ENCODE measurements at places on chromosomes 1 and 21.

- peak; percentile 53 for DNase-seq
Measured at GRCh38 chr1:61287014-61287413, 204.7 kb downstream of the NFIA start.

GRCh38 chr1:78420181-78420580 is 70.6 kb upstream of the PTGFR start:
- DNase-seq, result peak; percentile 41

DNA sequence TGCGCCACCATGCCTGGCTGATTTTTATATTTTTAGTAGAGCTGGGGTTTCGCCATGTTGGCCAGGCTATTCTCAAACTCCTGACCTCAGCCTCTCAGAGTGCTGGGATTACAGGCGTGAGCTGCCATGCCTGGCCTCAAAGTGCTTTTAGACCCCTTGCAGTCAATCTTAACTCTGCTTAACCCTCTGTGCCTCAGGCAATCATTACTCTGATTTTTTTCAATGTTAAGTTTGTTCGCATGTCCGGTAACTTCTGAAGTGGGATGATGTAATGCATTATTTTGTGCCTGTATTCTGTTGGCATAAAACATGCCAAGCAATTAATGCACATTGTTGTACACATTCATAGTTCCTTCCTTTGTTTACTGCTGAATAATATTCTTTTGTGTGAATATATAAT is 18.6 kb downstream of the SMG7 start:
- DNase-seq, result no peak

- no peak for DNase-seq
Measured at GRCh38 chr21:45588871-45589491, 46.7 kb upstream of the SLC19A1 start.

DNA sequence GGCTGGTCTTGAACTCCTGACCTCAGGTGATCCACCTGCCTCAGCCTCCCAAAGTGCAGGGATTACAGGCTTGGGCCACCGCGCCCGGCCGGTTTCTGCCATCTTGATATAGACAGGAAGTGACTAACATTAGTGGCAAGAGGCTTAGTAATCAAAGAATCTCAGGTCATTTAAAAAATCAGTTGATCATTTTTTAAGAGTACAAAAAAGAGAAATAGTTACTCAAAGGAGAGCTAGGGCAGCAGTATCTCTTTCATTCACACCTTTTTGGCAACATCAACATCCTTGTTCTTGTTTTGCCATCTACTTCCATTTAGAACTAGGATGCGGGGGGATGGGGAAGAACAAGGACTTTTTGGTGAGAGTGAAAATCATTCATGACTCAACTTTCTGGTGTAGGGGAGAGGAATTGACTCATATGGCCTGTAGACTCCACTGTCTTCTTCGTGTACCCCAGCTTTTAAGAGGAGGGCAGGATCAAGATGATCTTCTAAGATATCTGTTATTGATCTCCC is 8.8 kb downstream of the FCRLB start:
- peak; percentile 60 for DNase-seq

DNA sequence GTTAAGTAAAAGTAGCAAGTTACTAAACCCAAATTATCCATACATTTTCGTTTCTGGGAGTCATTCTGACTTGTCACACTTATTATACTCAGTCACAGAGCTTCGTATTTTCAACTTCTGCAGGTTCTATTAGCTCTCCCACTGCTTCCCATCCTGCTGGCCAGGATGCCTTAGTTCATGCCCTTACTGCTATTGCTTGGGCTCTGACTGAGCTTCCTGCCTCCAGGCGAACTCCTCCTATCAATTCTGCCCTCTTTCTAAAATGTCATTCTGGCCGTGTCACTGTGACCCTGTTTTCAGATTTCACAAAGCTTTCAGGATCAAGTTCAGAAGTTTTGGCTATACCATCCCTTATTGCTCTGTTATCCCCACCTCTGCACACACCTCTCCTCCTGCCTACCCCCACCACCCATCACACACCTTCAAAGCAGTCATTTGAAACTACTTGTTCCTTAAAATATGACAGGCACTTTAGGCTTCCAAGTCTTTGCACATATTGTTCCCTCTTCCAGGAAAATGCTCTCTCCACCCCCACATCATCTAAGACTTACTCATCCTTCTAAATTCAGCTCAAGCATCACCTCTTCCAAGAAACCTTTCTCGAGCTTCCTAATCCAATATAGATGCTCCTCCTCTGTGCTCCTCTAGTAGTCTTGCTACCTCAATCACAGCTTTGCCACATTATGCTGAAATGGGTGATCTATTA is 278.0 kb downstream of the BRINP2 start:
- peak; percentile 2 for DNase-seq

GRCh38 chr1:177048314-177049069 is 116.0 kb downstream of the ASTN1 start:
- DNase-seq, result no peak

GRCh38 chr1:58017641-58018040 is 528.9 kb downstream of the OMA1 start:
- no peak for DNase-seq

- no peak for DNase-seq
Measured at GRCh38 chr1:7528386-7529198, 242.5 kb upstream of the VAMP3 start.

DNA sequence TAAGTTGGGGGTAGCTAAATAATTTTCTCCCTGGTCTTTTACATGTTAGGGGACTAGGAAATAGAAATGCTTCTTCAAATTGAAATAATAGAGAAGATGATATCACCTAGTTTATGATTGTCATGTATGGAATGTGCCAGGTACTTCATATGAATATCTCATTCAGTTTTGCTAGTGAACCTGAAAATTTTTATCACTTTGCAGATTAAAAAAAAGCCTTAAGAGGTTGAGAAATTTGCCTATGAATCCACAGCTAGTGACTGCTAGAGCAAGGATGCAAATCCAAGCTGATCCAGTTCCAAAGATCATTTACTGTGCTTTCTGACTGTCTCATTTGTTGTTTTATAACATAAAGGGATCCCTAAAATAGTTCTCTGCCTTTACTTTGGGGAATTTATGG is 24.7 kb downstream of the RNF2 start:
- no peak for DNase-seq

GRCh38 chr1:108327534-108328466 is 83.9 kb upstream of the NBPF4 start:
- DNase-seq, result no peak

GRCh38 chr1:27522432-27523336 is 32.7 kb upstream of the WASF2 start:
- peak; percentile 36 for DNase-seq

GRCh38 chr1:47179988-47180563 is 9.8 kb downstream of the PDZK1IP1 start:
- DNase-seq, result no peak
